ENCODE measurements at places on chromosomes 16 and 17.

- DNase-seq: peak; percentile 82
These were observed at the start of gene RPL23 for GRCh38 chr17:38853292-38854219. Gene RPL23 (minus strand): TSS chr17:38853721. CDS start chr17:38853710, 11 bp downstream.

GRCh38 chr16:27698266-27698665 lies 148.3 kb downstream of the KATNIP start:
- no peak for DNase-seq

GRCh38 chr17:66340720-66341119 lies 38.3 kb downstream of the PRKCA start:
- no peak for DNase-seq

DNA sequence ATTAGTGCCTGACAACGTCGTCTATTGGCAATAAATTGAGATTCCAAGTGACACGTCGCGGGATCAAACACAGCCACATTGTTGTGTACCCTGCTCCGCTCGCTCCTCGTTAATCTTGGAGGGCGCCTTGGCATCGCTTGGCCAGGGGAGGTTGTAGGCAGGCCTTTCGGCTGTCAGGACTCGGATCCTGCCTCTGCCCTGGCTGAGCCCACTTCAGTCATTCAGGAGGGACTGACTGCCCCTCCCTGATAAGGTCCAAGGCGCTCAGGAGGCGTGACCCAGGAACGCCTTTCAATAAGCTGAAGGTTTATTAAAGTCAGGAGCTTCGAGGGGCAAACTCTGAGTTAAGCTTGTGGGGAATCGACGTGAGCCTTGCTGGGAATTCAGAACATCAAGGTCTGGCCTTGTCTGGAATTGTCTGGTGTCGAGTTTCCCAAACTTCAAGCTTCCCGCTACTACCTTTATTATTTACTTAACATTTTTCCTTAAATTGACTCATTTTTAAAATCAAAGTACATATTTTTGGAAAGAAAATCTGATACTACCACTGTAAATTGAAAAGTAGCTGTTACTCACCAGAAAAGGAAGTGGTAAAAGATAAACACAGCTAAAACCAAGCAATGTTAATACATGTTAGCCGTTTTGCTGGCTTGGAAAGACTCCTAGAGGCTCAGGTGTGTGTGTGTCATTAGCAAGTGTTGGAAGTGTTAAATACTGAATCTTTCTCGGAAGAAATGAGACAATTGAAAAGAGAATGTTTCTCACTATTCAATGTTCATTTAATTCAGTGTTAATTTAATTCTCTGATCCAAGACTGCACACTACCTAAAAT lies 5.3 kb upstream of the IRX3 start:
- no peak for DNase-seq

DNA sequence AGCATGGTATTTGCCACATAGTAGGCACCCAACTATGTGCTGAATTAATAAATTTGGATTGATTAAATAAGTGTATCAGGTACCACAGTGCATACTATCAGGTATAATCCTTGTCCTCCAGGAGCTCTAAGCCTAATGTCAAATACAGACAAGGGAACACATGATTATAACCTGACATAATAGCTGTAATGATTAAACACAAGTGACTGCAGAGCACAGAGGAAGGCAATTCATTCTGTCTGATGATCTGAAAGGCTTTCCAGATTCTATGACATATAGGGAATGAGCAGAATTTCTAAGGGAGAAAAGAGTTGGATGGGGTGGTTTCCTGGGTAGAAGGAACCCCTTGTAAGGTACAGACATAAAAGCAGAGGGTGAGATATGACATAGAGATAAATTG lies 273.5 kb downstream of the KIF2B start:
- no peak for DNase-seq

DNA sequence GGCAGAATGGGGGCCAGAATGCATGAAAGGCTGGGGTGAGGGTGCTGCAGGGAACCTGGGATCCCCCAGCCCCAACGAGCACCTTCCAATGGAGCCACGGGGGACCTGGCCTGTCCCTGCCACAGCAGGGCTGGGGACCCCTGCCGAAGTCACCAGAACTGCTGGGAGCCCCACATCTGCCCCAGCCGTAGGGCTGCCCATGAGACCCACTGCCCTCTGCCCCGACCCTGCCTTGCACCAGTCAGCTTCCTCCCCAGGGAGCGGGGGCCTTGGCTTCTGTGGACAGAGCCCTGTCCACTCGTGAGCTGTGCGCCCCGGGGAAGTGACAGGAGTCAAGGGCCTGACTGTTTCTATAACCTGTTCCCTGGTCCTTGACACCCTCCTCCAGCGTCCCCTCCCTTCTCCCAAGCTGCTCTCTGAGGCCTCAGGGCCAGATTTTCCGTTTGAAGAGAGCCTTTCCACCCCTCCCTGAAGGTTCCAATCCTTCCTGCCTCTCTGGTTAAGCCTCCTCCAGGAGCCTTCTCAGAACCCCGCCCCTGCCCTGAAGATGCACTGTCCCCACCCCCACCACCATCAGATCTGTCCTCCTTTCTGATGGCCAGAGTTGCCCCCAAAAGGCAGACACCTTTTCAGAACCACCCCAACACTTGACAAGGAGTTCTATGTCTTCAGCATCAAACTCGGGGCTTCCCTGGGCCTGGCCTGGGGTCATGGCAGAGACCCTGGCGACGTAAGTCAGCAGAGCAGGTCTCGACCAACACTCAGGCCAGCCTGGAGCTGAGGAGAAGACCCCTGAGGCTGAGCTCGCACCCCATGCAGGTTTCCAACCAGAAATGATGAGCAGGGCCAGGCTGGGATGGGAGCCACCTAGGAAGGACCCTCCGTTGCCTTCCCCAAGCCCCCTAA lies 10.7 kb upstream of the PRR29 start:
- DNase-seq: no peak

GRCh38 chr17:67751101-67752074 lies 33.7 kb downstream of the NOL11 start:
- DNase-seq: no peak

DNA sequence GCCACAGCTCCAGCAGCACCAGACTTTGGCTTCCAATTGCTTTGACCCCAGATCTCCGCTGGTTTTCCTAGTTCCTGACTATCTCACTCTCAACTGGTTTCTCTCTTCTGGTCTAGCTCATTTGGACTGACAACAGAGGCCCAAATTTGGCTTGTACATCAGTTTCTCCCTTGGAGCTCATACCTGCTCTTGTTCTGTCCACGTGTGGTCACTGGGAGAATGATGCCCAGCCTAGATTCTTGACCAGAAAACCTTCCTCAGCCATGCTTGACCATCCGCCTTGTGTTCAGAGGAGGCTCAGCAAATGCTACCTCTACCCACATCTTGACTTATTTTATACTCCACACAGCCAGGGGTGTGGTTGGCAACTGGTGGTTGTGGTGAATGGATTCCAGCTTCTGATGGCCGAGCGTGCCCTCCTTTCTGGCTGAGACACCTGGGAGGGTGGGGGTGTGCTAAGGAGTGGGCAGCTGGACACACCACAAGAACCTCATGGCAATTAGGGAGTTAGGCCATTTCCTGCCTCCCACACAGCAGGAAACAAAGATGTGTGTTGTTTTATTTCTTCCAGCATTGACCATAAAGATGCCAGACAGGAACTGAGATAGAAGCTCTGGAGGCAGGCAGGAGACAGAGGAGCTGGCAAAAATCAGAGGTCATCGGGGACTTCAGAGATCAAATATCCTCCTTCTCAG lies 93.8 kb upstream of the FAM20A start:
- DNase-seq: no peak

- DNase-seq: no peak
These were observed 584 bp downstream of the PHOSPHO1 start for GRCh38 chr17:49229805-49230600.

DNA sequence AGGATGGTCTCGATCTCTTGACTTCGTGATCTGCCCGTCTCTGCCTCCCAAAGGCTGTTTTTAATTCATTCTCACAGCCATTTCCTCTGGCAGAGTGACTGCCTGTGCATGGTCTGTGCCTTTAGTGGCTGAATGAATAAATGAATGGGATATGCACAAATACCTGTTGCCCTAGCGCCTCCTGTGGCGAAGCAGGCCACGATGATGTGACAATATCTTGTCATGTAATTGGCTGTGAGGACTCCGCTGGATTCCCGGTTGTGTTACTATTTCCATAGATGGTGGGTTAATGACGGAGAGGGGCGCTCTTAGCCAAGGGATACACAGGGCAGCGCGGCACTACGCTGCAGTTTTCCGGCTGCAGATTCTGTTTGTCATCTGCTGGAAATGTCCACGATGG lies 26.8 kb upstream of the ENDOV start:
- no peak for DNase-seq

GRCh38 chr16:19850131-19850817 lies 34.4 kb downstream of the GPRC5B start:
- DNase-seq: no peak

- DNase-seq: no peak
These were observed 1.0 kb downstream of the FZD2 start for GRCh38 chr17:44558334-44558709.

DNA sequence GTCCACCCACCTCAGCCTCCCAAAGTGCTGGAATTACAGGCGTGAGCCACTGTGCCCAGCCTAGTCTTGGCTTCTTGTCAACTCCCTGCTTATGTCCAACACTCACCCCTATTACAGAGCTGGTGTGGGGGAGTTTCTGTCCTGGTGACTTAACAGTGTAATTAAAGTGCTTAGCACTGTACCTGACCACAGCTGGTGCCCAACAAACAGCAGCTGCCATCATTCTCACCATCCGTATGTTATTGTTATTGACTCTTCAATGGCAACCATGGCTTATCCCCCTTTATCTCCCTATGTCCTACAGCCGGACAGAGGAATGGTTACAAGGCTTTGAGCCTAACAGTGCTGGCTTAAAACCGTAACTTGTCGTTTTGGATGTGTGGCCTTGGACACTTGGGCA lies 17.0 kb upstream of the BRCA1 start:
- no peak for DNase-seq

DNA sequence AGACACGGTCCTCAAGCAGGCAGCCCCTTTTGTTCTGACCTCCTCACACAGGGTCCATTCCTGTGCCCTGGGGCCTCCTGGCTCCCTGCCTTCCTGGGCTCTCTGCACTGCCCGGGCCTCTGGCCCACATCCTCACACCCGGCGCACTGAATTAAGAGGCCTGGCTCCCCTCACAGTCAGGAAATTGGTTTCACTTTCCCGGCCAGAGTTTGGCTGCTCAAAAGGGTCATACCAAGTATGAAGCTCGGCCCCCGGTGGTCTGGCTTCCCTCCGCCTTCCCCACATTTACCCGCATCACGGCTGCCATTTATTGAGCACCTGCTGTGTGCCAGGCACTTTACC lies 220.0 kb downstream of the NTN1 start:
- DNase-seq: no peak

DNA sequence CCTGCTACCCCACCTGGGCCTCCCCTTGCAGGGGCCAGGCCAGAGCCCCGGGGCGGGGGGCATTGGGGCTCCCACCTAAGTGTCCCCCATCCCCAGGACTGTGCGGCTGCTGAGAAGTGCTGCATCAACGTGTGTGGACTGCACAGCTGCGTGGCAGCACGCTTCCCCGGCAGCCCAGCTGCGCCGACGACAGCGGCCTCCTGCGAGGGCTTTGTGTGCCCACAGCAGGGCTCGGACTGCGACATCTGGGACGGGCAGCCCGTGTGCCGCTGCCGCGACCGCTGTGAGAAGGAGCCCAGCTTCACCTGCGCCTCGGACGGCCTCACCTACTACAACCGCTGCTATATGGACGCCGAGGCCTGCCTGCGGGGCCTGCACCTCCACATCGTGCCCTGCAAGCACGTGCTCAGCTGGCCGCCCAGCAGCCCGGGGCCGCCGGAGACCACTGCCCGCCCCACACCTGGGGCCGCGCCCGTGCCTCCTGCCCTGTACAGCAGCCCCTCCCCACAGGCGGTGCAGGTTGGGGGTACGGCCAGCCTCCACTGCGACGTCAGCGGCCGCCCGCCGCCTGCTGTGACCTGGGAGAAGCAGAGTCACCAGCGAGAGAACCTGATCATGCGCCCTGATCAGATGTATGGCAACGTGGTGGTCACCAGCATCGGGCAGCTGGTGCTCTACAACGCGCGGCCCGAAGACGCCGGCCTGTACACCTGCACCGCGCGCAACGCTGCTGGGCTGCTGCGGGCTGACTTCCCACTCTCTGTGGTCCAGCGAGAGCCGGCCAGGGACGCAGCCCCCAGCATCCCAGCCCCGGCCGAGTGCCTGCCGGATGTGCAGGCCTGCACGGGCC lies 1.9 kb downstream of the WFIKKN1 start:
- no peak for DNase-seq

GRCh38 chr17:17028059-17028877 lies 14.0 kb upstream of the MPRIP start:
- no peak for DNase-seq

DNA sequence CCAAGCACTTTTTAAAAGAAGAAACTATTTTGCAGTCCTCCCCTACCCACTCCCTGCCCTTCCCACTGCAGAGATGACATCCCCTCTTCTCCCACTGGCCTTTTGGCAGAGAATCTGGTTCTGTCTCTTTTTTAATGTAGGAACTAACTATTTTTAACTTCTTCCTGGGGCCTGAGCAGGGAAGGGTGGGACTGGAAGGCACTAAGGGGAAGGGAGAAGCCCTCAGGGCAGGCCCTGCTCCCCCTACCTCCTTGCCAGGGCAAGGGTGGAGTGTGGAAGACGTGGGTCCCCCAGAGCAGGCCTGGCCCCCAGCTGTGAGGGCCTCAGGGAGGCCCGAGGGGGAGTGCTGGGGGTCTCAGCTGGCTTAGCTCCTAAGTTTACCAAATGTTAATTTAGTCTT lies 19.5 kb downstream of the UNC13D start:
- no peak for DNase-seq

DNA sequence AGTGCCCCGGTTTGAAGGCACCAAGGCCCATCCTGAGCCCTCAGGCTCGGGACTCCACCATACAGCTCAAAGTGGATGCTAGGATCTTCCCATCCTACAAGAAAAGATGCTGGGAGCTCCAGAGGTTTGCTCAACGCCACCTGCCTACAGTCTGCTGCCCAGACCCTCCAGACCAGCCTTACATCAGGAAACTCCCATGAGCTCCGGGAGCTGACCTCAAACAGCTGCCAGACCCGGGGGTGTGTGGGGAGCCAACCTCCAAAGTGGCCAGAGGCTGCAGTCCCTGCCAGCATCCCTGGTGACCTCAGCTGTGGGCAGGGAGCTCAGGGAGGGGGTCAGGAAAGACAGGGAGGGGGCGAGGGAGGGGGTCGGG lies 43.8 kb downstream of the C16orf82 start:
- DNase-seq: no peak

- no peak for DNase-seq
These were observed 75.8 kb upstream of the MED13 start for GRCh38 chr17:62140836-62141235.

DNA sequence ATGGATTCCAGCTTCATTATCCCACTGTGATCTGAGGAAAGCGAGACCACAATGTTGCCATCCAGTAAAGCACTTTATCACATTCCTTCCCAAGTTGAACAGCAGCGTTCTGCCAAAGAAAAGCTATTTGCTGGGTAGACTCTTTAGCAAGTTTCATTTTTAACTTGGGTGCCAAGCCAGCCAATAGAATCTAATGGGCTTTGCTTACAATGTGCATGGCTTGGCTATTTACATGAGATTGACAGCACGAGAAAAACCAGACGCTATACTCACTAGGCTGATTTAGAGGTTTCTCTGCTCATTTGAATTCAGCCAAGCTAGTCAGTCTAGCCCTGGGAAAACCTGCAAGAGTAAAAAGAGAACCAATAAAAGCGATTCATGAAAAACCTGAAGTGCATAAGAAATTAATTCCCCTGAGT lies 108.9 kb downstream of the CDH13 start:
- no peak for DNase-seq

- no peak for DNase-seq
These were observed 20.4 kb downstream of the RAI1 start for GRCh38 chr17:17701658-17702057.

GRCh38 chr17:59357219-59357697 lies 25.8 kb downstream of the YPEL2 start:
- no peak for DNase-seq

- no peak for DNase-seq
These were observed 412 bp downstream of the EPN2 start for GRCh38 chr17:19237389-19238166.

GRCh38 chr16:88855176-88855575 lies 1.6 kb downstream of the GALNS start:
- no peak for DNase-seq
